ENCODE measurements at places on chromosomes 7 and 10. TPM values are rescaled to one million over a fixed set of nuclear protein-coding genes. Genes with fewer than 3 reads are reported as not detected.

Gene ACBD5
- 18.2 TPM for total RNA-seq

Gene ESYT2
- total RNA-seq, result 71.8 TPM

Gene CNPY1
- not detected for total RNA-seq

Gene PTPN12
- total RNA-seq, result 25.0 TPM

Gene KLF14
- not detected for total RNA-seq

Gene ODAD2
- under 0.01 TPM for total RNA-seq

Gene CALML5
- total RNA-seq, result 0.79 TPM

Gene PNLIPRP1
- not detected for total RNA-seq

Gene OR2A5
- not detected for total RNA-seq

Gene KEL
- not detected for total RNA-seq

Gene OR2A25
- not detected for total RNA-seq

Gene C10orf67
- total RNA-seq, result 0.26 TPM

Gene CFAP46
- total RNA-seq, result 0.38 TPM

Gene IL2RA
- not detected for total RNA-seq

Gene ITPRIP
- 12.9 TPM for total RNA-seq

Gene ZNF727
- total RNA-seq, result 0.53 TPM

DNA sequence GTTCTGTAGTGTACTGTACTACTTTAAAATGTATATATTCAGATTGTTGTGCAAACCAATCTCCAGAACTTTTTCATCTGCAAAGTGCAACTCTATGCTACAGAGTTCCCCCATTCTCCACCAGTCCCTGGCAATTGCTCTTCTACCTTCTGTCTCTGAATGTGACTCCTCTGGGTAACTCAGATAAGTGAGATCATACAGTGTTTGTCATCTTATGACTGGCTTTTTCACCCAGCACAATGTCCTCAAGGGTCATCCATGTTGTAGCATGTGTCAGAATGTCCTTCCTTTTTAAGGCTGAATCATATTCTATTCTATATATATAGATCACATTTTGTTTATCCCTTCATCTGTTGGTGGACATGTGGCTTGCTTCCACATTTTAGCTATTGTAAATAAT, 10.8 kb downstream of the SLIT1 start:
- DNase-seq, result peak; percentile 7

DNA sequence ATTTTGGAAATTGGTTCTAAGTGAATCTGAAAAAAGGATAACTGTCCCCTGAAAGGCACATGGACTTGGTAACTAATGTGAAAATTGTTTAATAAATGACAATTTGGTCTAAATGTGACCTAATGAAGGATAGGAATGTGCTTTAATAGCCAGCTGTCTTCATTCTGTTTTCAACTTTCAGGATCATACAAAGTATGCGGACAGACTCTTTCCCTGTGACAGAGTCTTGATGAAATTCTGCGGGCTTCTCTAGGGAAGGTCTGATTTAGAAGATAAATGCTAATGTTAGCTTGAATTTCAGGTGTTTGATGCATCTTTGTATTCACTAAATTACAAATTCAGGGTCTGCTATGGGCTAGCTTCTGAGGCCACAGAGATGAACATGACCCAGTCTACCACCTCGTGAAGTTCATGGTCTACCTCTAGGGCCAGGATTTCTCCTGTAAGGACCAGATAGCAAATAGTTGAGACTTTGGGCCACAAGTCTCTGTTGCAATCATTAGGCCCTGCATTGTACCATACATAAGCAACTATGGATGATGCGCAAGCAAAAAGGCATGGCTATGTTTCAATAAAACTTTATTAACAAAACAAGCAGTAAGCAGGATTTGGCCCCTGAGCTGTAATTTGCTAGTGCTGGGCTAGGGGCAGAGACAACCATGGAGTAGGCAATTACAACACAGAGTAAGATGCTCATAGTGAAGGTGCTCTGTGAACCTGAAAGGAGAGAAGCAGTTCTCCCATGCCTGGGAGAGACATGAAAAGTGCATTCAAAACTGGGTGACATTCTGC, 368.6 kb downstream of the INHBA start:
- no peak for DNase-seq

GRCh38 chr10:74883428-74883827, 57.0 kb downstream of the KAT6B start:
- DNase-seq, result no peak

GRCh38 chr10:58599927-58600553, 87.4 kb downstream of the BICC1 start:
- no peak for DNase-seq

DNA sequence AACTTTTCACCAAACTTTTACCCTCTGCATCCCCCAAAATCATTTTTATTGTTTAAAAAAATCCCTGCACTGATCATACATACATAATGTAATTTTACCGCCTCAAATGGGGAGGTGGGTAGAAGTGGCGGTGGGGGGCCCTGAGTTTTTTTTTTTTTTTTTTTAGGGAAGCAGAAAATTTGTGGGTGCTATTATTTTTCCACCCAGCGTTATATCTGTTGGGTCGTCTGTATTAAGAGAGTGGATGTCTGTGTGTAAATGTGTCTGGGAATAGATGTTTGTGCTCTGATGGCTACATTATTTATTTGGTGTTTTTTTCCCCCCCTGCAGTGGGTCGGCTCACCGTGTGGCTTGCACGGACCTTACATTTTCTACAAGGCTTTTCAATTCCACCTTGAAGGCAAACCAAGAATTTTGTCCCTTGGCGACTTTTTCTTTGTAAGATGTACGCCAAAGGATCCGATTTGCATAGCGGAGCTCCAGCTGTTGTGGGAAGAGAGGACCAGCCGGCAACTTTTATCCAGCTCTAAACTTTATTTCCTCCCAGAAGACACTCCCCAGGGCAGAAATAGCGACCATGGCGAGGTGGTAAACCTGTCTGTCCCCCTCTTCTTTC, 438 bp downstream of the ARID5B start:
- DNase-seq, result no peak

DNA sequence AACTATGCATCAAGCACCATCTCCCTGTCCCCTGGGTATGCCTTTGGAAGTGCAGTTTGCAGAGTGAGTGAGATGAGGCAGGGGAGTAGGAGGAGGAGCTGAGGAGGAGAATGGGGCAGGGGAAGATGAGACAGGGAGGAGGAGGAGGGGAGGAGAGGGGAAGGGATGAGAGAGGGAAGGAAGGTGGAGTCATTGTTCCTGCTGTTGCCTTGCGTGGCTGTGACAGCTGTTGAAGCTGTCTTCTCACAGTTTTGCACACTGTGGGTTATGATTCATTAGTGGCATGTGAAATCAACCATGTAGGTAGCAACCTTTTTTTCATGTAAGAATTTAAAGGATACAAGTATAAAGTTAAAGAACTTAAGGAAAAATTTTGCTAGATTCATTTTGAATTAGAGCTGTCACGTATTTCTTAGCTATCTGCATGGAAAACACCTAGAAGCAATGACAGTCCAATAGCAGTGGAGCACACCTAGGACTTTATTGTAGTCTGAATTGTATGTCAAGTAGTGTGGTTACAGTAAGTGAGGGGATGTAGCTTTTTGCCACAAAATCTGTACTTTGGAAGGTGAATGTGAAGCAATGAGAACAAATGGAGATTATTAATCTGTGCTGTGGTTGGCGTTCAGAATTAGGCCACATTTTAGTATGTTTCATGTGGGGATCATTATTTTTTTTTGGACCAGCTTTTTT, 21.7 kb downstream of the CCM2 start:
- DNase-seq, result peak; percentile 42

DNA sequence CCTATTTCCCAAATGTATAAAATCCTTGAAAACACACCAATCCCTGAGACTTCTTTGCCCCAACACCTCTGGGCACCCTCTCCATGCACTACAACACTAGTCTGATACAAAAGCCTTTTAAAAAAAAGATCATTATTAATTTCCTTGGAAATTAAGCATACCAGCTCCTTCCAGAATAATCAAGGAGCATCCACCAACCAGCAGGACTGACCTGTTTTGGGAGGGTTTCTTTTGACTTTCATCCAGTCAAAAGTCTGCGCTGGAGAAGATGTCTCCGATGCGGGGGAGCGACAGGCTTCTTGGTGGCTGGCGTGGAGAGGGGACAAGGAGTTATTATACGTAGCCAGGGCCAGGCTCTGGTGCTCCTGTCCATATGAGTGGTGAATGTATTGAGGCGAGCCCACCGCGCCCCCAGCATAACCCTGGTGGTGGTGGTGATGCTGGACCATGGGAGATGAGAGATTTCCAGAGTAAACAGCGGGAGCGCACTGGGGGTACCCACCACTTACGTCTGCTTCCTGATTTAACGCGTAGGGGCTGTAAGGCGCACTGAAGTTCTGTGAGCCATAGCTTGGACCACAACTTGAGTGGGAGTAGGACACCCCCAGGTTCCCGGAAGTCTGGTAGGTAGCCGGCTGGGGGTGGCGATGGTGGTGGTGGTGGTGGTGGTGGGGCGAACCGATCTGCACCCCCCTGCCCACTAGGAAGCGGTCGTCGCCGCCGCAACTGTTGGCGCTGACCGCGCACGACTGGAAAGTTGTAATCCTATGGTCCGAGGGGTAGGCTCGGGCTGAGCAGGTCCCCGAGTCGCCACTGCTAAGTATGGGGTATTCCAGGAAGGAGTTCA, 527 bp downstream of the HOXA1 start:
- no peak for DNase-seq

- DNase-seq, result peak; percentile 40
Measured at GRCh38 chr7:120168066-120168465, 104.9 kb upstream of the KCND2 start.

DNA sequence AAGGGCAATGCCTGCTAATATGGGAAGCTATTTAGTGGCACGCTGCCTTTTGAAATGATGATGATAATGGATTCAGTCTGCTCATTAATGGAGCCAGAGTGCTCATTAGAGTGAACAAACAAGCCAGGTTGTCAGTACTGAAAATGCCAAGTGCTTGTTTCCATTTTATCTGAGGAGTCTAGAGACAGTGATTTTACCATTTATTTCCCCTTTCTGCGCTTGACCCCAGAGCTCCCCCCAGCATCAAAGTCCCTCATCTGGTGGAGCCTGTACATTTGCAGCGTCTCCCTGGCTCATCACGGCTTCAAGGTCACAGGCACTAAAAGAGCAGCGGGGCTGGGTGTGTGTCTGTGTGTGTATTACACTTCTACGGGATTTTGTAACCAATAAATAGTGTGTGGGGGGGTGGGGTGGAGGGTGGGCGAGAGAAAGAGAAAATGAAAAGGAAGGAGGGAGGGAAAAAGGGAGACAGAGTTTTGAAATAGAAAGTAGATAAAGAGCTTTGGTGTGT, 553.8 kb downstream of the TFEC start:
- no peak for DNase-seq

DNA sequence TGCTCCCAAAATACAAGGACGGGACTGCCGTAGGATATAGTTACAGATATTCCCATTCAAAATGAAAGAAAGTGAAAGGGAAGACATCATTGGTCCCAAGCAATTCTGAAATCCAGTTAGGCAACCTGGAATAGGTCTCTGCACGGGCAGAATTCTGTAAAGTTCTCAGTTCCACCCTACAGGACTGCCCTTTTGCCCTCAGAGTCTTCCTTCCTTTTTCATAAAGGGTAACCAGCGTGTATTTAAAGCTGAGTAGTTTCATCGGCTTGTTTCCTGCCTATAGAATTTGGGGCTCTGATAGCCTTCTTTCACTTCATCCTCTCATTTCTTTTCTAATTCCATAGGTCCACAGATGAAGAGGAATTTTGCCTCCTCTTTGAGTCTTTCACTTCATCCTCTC, 20.0 kb downstream of the COPG2 start:
- DNase-seq, result no peak

DNA sequence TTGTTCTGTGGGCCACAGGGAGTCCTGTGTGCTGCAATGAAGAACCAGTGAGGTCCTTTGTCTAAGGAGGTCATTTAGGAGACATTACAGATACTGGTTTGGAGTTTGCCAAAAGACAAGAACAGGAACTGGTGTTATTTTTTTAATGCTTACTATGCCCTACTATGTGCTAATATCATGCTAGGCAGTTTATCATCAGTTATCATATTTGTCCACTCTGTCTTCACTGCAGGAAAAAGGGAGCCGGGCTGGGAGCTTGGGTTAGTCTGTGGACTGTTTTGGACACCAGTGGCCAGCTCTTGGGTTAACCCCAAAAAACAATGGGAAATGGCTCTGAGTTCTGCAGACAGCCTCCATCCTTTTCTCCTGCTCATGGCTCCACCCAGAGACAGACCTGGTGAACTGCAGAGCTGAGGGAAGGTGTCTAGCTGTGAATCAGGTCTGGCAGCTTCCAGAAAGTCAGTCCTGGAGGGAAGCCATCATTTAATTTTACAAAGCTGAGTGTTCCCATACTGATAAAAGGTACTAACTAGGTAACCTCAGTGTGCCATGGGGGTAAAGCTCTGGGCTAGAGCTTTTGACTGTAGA, 101.2 kb upstream of the ZNF746 start:
- DNase-seq, result peak; percentile 47

GRCh38 chr10:112244197-112244596, 39.0 kb upstream of the TECTB start:
- no peak for DNase-seq

DNA sequence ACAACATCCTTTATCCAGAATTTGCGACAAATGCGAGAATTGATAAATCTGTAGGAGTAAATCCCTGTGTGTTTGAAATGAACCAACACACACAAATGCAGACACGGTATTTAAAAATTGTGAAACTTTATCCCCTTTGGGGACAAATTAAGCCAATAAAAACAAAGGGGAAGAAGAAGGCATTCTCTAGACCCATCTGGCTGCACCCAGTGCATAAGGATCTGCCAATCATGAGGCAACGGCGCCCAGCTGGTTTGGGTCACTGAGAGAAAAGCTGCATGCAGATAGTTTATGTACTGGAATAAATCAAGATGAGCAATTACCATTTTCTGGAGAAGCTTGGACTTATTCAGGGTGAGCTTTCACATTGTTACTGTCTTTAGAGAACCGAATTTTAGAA, 45.7 kb downstream of the VAX1 start:
- no peak for DNase-seq

DNA sequence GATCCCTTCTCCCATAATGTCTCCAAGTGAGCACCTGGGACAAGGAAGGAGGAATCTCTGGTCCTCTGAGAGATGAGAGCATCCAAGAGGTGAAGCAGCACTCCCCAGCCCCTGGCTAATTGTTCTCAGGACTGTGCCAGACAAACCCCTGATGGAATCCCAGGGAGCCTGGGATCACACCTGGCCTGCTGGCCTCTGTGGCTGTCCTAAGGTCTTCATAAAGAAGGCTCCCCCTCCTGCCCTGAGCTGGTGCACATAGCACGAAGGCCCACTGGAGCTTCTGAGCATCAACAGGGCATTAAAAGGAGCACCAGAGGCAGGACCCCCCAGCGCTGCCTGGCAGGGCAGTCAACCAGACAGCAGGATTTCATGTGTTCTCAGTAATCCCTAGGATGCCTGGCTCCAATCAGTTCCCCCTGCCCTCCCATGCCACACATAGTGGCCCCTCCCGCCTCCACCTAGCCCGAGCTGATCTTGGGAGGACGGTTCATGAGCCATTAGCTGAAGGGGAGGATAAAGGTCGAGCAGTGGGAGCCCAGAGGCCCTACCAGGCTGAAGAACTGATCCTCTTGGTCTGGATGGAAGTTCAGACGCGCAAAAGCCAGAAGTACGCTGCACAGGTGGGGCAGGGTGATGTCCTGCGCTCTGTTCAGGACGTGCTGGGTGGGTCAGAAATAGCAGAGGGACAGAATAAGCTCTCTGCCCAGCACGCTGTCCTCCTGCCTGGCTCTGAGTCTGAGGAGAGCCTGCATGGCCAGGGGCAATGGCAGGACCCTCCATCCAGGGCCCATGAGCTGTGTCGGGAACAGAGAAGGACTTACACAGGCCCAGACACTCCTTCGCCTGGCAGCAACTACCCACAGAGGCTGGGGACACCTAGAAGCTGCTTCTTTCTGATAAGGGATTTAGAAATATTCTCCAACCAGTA, 8.4 kb downstream of the TBRG4 start:
- no peak for DNase-seq

All from bronchial epithelial cell (primary cell).